ENCODE measurements at places on chromosomes 16 and 17. TPM values are rescaled to one million over a fixed set of nuclear protein-coding genes. Genes with fewer than 3 reads are reported as not detected.
A peak's percentile ranks its signal among the peaks of the same experiment; 100 is the strongest.

- no peak for DNase-seq
Observed at GRCh38 chr17:65914784-65915342, 277.1 kb downstream of the CEP112 start.

- no peak for DNase-seq
Observed at GRCh38 chr16:87236516-87237115, 80.6 kb downstream of the C16orf95 start.

GRCh38 chr16:87956365-87957231 lies 5.4 kb downstream of the BANP start:
- peak; percentile 87 for DNase-seq

GRCh38 chr17:76271669-76272540 lies 6.8 kb downstream of the UBALD2 start:
- DNase-seq = peak; percentile 51

The PSMD11 gene
- total RNA-seq = 39.0 TPM

All from muscle of leg (tissue), 16 donors.